Activated CD8-positive, alpha-beta T cell treated with anti-CD3 and anti-CD28 coated beads, Interleukin-2, amount 10 ng/mL, durations not matched to agents 7 days and 5 days (primary cell): ENCODE measurements at places on chromosomes 1 and 21. TPM values are rescaled to one million over a fixed set of nuclear protein-coding genes. Genes with fewer than 3 reads are reported as not detected.

DNA sequence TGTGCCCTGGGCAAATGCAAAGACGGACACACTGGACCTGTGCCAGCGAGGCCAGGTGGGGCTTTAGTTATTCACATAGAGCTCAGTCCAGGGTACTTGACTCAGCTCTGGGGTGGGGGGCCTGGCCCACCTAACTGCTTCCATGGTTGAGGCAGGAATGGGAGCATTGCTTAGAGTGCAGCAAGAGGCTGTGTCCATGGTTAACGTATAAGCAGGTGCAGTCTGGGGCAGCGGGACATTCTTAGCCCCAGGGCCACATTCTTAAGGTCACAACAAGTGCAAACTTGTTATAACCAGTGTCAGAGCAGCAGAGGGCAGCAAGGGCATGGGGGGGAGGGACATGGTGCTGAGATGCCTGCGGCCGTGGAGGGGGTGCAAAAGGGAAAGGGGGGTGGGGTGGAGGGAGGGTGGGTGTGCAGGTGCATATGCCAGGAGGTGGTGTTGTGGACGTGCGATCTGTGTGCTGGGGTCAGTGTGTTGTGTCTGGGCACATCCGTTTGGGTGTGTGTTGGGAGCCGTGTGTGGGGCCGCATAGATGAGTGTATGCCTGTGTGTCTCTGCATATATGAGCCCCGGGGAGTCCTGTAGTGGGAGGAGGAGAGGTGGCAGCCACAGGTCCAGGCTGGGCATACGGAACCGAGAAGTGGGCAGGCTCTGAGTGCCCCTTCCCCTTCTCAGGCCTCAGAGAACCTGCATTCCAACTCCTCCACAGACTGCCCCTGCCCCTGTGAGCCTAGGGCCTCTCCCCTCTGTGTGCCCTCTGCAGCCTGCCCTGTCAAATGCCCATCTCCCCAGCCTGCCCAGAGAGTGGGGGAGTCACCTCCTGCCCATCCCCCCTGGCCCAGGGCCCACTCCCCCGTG is 8.4 kb downstream of the KCNJ10 start:
- no peak for DNase-seq
- H3K36me3 ChIP-seq, result no peaks in the 10 kb centered on the region
- no peak overlapping the region for H3K27ac ChIP-seq
- peaks cover 28% of the 10 kb centered on the region for H3K27me3 ChIP-seq
- no peaks in the 10 kb centered on the region for H3K4me1 ChIP-seq
- H3K4me3 ChIP-seq, result no peak overlapping the region

GRCh38 chr1:103024051-103024450 is 84.3 kb downstream of the COL11A1 start:
- no peak overlapping the region for H3K4me3 ChIP-seq
- DNase-seq, result no peak
- H3K27ac ChIP-seq, result no peak overlapping the region
- no peaks in the 10 kb centered on the region for H3K4me1 ChIP-seq
- H3K36me3 ChIP-seq, result no peaks in the 10 kb centered on the region

DNA sequence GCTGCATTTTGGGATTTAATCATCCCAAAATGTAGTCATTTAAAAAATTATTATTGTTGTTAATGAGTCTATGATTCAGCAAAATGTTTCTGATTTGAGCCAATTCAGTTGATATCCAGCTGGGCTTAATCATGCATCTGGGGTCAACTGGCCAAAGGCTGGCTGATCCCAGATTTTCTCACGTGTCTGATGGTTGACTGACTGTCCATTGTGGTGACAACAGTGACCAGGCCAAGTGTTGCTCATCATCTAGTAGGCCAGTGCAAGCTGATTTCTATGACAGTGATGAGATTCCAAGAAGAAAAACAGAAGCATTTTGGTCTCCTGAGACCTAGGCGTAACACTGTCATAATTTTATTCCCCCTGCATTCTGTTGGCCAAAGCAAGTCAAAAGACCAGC is 80.1 kb upstream of the ZC3H11B start:
- no peaks in the 10 kb centered on the region for H3K36me3 ChIP-seq
- no peaks in the 10 kb centered on the region for H3K27me3 ChIP-seq
- no peak overlapping the region for H3K27ac ChIP-seq
- no peaks in the 10 kb centered on the region for H3K4me1 ChIP-seq

DNA sequence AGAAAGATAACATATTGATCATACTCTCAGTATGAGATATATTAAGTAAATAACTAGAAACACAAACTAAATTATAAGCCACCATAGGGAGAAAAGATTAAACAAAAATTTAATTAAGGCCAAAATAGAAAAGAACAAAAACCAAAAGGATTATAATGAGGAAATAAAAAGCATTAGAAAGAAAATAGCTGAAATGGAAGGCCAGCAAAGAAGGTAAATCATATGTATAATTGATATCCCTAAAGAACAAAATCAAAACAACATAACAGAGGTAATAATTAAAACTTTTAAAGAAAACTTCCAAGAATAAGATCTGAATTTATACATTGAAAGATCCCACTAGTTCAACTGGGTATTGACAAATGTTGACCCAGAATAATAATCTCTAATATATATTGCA is 453.0 kb downstream of the LRRIQ3 start:
- no peak for DNase-seq
- no peaks in the 10 kb centered on the region for H3K36me3 ChIP-seq
- no peaks in the 10 kb centered on the region for H3K4me1 ChIP-seq
- no peak overlapping the region for H3K4me3 ChIP-seq

- H3K4me3 ChIP-seq, result no peak overlapping the region
- H3K36me3 ChIP-seq, result peaks cover 1% of the 10 kb centered on the region
- no peak for DNase-seq
- H3K27me3 ChIP-seq, result no peaks in the 10 kb centered on the region
- peak overlapping the region; percentile 18 for H3K27ac ChIP-seq
Observed at GRCh38 chr1:108591466-108591865, 31.6 kb downstream of the EEIG2 start.

DNA sequence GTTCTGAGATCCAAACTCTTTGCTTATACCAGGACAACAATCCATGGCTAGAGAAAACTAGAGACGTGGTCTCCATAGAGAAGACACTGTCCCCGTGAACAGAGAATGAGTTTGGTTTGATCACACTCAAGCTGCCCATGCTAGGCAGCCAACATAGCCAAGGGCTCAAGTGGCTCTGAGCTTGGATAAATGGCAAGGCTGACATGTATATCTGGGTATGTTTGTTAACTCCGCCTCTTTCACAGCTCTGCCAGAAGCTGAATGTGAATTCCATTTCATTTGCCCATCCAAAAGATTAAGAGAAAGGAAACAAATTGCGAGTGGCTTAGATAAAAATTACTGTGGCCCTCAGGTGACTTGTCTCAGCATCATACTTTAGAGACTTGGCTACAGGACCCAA is 38.0 kb downstream of the ILDR2 start:
- no peak overlapping the region for H3K4me3 ChIP-seq
- no peak for DNase-seq
- H3K4me1 ChIP-seq, result peaks cover 10% of the 10 kb centered on the region
- H3K36me3 ChIP-seq, result no peaks in the 10 kb centered on the region

- H3K36me3 ChIP-seq, result no peaks in the 10 kb centered on the region
- peaks cover 7% of the 10 kb centered on the region for H3K27me3 ChIP-seq
- no peak overlapping the region for H3K4me3 ChIP-seq
- no peak for DNase-seq
- peaks cover 9% of the 10 kb centered on the region for H3K4me1 ChIP-seq
- no peak overlapping the region for H3K27ac ChIP-seq
Observed at GRCh38 chr1:55443175-55443915, 228.2 kb upstream of the USP24 start.

DNA sequence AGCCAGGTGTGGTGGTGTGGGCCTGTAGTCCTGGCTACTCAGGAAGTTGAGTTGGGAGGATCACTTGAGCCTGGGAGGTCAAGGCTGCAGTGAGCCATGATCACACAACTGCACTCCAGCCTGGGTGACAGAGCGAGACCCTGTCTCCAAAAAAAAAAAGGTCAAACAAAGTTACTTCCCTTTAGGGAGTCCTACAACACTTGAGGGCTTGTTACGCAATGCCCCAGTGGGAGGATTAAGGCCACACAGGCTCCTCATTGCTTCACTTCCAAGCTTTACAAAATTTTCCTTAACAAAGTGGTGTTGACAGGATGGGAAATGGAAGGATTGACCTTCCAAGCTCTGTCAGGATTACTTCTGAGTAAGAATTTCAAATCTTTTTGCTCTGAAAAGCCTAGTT is 6.2 kb upstream of the EXTL1 start:
- no peak overlapping the region for H3K4me3 ChIP-seq
- H3K27ac ChIP-seq, result no peak overlapping the region
- DNase-seq, result no peak
- H3K36me3 ChIP-seq, result no peaks in the 10 kb centered on the region
- peaks cover 14% of the 10 kb centered on the region for H3K27me3 ChIP-seq
- H3K4me1 ChIP-seq, result peaks cover 28% of the 10 kb centered on the region

GRCh38 chr1:65757531-65757930 is 35.2 kb upstream of the PDE4B start:
- no peaks in the 10 kb centered on the region for H3K4me1 ChIP-seq
- H3K27ac ChIP-seq, result no peak overlapping the region
- DNase-seq, result no peak
- H3K27me3 ChIP-seq, result peaks cover 10% of the 10 kb centered on the region
- H3K36me3 ChIP-seq, result no peaks in the 10 kb centered on the region

DNA sequence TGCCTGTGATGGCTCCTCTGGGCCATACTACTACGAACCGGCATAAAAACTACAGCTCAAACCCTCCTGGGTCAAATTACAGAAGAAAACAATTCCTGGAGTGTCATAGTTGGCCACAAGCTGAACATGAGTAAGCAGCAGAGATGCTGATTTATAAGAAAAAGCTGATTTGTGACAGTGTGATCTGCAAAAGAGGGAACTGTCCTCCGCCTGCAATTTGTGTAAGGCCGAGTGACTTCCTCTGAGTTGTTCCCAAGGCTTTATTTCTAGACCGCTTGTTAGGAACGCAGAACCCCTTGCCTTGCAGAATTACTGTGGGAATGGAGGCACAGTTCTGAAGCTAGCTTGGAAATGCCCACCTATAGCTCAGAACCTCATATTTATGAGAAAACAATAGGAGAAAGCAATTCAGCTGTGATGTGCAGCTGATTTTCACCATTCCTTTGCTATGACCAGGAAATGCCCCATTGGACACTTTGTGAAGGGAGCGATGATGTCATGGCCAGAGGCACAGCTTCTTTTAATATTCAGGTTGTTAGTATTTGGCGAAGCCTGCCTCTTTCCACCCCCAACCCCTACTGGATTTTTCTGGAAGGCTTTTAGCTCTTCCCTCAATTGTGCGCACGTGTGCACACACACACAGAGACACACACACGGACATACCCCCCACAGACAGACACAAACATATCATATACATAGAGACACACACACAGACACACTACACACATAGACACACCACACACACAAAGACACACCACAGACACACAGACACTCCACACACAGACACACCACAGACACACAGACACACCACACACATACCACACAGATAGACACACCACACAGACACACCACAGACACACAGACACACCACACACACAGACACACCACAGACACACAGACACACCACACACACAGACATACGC is 47.6 kb downstream of the IER5 start:
- H3K36me3 ChIP-seq, result no peaks in the 10 kb centered on the region
- H3K4me1 ChIP-seq, result peaks cover 84% of the 10 kb centered on the region
- peak overlapping the region; percentile 95 for H3K27ac ChIP-seq
- H3K4me3 ChIP-seq, result no peak overlapping the region
- no peak for DNase-seq

DNA sequence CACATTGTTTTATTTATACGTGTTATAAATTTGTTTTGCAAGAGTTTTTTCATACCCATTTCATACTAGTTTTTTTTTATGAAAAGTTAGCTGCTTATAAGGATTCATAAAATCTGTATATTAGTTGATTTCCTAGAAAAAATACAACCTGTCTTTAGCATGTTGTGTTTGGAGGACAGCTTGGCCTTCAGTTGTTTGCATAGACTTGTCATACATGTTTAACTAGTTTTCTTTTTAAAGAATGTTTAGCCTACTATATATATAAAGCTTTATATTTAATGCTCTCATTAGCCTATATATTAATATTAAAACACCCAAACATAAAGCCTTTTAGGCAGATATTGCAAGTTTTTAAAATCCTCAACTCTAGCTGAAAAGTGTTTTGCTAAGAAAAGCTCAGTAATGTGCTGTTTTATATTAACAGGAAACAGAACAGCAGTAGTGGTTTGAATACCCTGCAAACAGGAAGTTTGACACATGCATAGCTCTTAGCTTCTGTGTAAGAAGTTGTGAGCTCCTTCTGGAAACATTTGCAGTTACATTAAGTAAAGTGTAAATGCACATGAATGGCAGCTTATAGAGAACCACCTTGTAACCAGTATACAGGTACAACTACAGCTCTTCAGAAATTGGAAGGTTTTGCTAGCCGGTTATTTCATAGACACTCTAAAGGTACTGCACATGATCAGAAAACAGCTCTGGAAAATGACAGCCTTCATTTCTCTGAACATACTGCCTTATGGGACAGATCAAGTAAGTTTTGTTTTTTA is at the start of gene PRKACB:
Gene PRKACB, plus strand, starts transcription at position 476 of the 770 bp plus-strand sequence. Its CDS starts 91 bp downstream, at position 567.
- H3K27ac ChIP-seq, result peak within 1 kb of the TSS; percentile 95
- H3K4me3 ChIP-seq, result peak within 1 kb of the TSS; percentile 88
- H3K27me3 ChIP-seq, result no peaks in the 10 kb centered on the region

DNA sequence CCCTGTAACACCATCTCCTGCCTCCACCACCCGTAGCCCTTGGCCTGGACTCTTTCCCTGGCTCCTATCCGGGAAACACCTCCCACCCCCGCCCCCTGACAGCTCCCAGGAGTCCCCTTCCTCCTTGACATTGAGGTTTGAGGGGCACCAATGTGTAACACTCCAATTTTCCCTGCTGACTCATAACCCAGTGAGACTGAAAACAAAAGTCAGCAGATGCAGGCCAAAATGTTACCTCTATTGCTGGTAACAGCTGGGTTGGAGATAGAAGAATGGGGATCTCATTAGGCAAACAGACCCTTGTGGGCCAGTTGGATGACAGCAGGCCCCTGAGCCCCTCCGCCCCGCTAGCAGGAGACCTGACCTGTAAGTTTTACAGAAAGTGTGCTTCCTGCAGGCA is 237.2 kb downstream of the KAZN start:
- no peak overlapping the region for H3K4me3 ChIP-seq
- no peaks in the 10 kb centered on the region for H3K27me3 ChIP-seq
- DNase-seq, result no peak
- H3K27ac ChIP-seq, result no peak overlapping the region
- no peaks in the 10 kb centered on the region for H3K36me3 ChIP-seq

DNA sequence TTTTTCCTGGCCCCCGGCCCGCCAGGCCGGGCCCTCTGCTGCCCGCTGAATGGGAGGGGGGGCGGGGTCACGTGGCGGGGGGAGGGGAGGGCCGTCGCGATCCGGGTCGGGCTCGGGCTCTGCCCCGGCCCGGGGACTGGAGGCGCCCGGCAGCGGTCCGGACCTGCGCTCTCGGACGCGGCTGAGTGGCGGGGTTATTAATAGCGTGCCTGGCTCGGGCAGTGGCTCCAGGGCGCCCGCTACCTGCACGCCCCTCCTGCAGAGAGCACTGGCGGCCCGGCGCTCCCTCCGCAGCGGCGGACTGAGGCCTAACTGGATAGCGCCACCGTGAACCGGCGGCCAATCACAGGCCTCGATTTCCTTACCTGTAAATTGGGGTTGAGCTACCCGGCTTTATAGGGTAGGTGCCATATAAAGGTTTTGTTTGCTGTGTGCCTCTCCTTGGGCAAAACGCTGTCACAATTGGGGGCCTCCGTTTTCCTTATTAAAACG is 28.1 kb downstream of the AHDC1 start:
- DNase-seq, result no peak
- no peak overlapping the region for H3K27ac ChIP-seq
- H3K4me1 ChIP-seq, result peaks cover 6% of the 10 kb centered on the region
- no peaks in the 10 kb centered on the region for H3K36me3 ChIP-seq

Gene ETV3L
- total RNA-seq, result not detected

Gene C8A
- total RNA-seq, result not detected

Gene ANGPTL3
- not detected for total RNA-seq

Gene HEYL
- not detected for total RNA-seq

Gene UBASH3A
- total RNA-seq, result 74.0 TPM

Gene PRR9
- not detected for total RNA-seq

Gene DNASE2B
- total RNA-seq, result not detected

Gene RGS13
- not detected for total RNA-seq

Gene TMEM82
- total RNA-seq, result not detected
